Retinal pigment epithelial cell (primary cell): ENCODE measurements at places on chromosomes 6 and 20.

DNA sequence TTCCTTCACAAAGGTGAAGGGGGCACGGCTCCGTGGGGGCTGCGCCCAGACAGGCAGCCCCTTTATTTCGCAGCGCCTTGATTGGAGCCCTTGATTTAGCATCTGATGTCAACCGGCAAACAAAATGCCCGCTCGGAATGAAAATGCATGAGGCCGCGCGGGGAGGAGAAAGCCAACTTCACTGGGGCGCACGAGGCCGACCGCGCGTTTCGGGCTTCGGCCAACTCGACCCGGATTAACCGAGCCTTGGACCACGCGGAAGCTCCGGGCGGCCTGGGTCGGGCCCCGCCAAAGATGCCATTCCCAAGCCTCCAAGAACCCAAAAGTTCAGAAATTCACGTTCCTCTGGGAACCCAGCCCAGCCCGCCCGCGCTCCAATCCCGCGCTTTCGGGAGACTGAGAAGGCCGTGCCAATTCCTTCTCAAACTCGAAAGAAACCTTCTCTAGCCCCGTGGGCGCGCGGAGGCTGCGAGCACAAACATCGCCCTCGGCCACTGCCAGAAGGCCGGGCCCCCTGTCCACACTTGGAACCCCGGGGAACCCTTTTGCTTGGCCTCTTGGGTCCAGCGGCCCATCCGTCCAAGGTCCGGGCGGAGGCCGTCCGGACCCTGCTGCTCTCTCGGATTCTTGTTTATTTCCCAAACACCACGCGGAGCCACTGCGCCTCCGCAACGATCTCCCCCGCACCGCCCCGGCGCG is 879 bp upstream of the INSM1 start:
- DNase-seq = no peak

DNA sequence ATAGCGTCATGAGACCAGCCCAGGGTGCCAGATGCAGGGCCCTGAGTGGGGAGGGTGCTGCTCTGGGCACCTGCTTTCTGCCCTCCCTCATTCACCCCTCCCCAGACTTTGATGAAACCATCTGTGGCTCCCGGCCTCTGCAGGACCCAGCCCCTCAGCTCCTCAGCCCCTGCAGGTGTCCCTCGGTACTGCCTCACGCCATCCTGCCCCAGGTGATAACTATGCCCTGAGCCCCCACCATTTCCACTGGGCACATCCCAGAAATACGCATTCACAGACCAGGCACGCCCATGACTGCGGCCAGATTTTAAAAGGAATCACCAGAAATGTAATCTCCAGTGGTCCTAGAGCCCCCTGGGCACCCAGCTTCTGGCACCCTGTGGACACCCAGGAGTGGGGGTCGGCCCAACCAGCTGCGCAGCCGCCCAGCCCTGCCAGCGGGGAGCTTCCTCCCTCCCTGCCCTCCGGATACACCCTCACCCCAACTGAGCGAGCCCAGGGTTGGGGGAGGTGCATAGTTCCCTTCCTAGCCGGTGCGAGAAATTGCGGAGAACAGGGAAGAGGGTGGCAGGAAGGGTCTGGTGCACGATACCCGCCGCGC is 615 bp upstream of the NTSR1 start:
- no peak for DNase-seq

DNA sequence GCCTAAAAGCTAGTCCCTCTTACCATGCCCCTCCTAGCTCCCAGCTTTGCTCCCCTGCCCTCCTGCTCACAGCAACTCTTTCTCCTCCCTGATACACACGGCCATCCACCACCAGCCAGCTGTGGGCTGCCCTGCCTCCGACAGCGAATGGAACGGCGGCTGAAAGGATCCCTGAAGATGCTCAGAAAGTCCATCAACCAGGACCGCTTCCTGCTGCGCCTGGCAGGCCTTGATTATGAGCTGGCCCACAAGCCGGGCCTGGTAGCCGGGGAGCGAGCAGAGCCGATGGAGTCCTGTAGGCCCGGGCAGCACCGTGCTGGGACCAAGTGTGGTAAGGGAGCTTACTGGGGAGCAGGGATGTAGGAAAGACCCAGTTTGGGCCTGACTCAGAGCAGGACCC is 16.6 kb upstream of the ZNF76 start:
- no peak for DNase-seq

DNA sequence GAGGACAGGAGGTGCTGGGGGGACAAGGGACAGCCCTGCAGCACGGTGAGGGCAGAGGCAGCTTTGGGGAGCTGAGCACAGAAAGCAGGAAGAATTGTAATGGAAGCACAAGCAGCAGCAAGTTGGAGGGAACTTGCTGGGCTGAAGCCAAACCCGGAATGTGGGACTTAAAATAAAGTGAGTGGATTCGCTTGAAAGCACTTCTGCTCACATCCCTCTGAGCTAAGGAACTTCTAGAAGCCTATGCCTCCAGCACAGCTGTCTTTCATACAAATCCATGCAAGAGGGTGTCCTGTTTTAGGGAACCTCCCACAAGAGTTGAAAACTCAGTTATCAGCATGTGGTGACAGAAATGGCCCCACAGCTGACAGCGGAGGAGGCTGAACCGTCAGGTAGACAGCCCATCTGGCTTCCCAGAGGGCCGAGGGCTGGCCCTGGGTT is 71.4 kb upstream of the MLN start:
- DNase-seq = no peak
